ENCODE measurements at places on chromosomes 7 and 10.
A peak's percentile ranks its signal among the peaks of the same experiment; 100 is the strongest.

DNA sequence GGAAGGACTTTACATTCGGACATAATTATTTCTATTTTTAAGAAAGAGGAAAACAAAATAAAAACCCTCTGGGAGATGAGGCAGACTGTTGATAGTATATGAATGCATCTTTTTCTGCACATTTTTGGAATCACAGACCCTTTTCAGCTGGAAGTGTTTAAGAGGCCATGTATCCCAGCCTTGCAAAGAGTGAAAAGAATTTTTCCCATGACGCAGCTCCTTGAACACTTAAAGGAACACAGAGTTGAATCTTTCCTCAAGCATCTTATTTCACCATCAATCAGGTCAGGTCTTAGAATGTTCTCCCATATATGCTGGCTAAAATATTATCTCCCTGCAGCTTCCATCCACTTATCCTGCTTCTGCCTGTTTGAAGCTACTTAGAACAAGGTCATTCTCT is 45.9 kb upstream of the PAPSS2 start:
- peak; percentile 77 for DNase-seq

- no peak for DNase-seq
These were observed 1162.9 kb downstream of the CNTNAP2 start for GRCh38 chr7:147279514-147279913.

DNA sequence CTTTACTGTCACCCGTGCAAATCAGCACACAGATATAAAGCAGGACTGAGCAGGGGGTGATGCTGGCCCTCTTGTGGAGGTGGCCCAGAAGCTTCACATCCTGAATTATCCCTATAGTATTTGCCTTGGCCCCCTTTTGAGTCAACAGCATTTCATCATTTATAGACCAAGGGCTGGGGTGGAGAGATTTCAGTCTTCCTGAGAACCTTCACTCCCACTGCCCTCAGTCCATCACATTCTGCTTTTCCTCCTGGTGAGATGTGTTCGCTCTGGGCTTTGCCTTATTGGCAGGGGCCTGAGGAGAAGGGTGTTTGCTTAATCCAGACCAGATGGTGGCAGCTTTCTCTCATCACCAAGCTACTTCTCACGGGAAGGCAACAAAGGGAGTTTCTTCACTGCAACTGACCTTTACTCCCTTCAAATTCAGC is 47.7 kb downstream of the NOC3L start:
- DNase-seq, result no peak

- DNase-seq, result no peak
These were observed 22.5 kb upstream of the SH3PXD2A start for GRCh38 chr10:103877861-103878260.

DNA sequence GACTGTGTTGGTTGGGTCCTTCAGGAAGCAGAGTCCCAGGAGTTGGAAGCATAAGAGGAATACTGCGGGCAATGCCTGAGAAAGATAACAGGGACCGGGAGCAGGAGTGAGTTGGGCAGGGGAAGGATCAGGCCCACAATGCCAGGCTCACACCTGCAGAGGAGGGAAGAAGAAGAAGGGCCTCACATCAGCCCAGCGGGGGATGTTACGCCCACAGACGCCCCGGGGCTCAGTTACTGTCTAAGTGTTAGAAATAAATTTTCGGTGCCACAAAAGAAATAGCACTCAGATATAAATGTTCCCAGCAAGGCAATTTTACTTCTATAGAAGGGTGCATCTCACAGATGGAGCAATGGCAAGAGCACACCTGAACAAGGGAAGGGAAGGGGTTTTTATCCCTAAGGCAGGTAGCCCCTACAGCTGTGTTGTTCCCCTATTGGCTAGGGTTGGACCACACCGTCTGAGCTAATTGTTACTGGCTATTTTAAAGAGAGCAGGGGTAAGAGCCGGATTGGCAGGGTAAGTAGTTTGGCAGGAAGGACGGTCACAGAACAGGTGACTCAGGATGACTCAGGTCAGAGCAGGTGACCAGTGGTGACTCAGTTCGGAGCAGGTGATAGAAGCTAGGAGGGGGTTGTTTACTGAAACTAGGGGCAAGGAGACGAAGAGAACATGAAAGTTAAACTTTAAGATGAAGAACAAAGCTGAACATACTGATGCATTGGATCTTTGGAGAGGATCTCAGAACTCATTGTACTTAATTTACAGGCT is at the start of gene NOS3:
Gene NOS3 (plus strand): TSS at position 602 of the 771 bp plus-strand sequence. CDS start 2,787 bp downstream, outside the sequence.
- no peak for DNase-seq

- DNase-seq, result no peak
These were observed 669.2 kb downstream of the PCDH15 start for GRCh38 chr10:54131833-54132232.

- no peak for DNase-seq
These were observed 22.4 kb downstream of the DPYSL4 start for GRCh38 chr10:132209130-132209529.

GRCh38 chr7:47953822-47954221 is 5.6 kb upstream of the PKD1L1 start:
- DNase-seq, result no peak

DNA sequence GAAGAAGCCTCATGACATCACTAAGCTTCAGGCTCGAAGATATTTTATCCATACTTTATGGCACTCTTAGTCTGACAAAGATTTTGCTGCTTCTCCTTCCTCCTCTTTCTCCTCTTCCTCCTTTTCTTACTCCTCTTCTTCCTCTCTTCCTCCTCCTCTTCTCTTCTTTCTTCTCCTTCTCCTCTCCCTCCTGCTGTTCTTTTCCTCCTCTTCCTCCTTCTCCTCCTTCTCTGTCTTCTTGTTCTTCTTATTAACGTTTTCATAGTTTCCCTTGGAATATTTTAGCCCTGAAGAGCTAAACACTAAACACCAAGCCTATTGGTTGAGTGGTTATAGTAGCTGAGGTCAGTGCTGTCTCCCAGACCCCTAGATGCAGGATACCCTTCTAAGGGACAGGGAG is 137.7 kb downstream of the CREB5 start:
- DNase-seq, result no peak

DNA sequence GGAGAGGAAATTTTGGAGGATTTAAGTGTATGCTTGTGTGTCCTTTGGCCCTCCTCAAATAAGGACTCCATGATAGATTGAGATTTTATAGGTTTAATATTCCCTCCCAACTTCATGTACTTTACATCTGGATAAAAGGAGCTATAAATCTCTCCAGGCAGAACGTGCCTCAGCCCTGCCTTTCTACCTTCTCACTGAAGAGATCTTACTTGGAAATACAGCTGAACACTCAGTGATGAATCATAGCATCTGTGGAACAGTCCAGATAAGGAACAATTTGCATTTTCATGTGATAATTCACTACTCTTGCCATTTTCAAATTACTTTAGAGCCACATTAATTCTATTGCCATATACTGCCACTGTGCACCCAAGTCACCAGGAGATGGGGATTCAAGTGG is 364.6 kb upstream of the PODXL start:
- DNase-seq, result no peak

DNA sequence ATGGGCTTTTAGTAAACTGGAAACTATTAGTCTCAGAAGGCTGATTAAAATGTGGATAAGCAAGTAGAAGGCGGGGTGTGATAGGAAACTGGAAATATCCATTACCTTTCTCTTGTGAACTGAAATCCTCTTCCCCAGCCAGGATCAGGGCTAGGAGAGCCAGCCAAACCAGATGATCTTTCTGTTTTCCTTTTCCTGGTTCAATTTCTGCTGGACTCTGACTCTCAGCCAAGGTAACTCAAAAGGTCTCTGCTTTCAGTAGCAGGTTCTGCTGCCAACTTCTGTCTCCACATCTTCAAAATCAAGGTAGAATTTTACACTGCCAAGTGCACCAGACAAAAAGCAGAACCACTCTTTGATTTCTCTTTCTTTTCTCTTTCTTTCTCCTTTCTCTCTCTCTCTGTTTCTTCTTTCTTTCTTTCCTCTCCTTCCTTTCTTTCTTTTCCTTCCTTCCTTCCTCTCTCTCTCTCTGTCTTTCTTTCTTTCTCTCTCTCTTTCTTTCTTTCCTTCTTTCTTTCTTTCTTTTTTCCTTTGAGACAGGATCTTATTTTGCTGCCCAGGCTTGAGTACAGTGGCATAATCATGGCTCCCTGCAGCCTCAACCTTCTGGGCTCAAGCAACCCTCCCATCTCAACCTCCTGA is 30.8 kb downstream of the OTUD1 start:
- peak; percentile 25 for DNase-seq

GRCh38 chr10:50393784-50394467 is 142.6 kb upstream of the ASAH2 start:
- DNase-seq, result no peak

- DNase-seq, result no peak
These were observed 49.7 kb upstream of the WNT16 start for GRCh38 chr7:121279060-121279620.

DNA sequence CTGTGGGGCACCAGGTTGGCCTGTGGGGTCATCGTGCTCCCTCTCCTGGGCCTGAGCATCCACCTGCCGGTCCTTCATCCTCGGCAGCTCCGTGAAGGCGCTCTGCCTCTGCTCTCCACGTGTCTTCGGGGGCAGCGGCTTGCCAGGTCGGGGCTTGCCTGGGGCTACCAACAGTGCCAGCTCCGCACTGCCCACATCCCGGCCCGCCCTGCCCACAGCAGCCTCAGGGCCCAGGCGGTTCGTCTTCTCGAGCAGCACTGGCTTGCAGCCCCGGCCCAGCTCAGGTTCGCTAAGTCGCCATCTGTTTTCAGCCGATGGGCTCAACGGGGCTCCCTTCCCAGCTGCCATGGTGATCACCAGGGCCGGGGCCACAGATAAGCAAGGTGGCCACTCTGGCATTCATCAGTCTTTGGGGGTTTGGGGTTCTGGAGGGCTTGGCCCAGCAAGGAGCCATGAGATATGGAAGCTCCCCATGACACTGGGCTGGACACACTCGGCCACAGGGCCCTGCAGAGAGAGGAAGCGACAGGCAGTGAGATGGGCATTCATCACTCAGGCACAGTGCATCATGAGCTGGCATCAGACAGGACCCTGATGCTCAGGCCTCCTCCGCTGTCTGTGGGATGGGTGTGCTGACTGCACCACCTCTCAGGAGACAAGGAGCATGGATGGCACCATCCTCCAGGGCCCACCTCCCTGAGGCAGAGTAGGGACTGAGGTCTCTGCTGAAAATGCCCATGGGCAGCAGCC is 15.5 kb downstream of the ZNF488 start:
- DNase-seq, result no peak

DNA sequence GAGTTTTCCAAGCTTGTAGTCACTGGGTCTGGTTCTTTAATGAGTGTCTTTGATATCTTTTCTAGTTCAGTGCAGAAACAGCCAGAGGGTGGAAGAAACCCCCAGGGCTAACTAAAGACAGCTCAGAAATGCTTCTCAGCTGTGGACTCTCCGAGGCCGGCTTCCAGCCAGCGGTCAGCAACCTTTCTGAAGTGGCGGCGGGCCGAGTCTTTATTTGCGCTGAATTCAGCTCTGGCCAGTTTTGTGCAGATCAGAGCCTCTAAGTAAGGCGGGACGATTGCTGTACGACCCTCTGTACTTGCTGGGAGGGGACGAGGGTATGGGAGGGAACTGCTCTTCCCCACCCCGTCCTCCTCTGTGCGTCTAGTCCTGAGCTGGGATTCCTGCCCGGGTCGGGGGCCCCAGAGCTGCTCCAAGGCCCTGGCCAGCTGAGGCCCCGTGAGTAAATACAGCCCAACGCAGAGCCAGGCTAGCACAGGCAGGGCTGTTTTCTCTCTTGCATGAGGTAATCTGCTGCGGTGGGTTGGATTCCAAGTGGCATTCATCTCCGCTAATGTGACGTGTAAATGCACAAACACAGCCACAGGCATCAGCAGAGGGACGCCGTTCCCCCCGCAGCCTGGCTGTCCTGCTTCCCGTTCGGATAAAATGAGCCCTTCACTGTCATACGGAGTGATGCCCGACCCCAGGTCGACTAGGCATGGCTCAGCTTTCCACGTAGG is 159.8 kb downstream of the PIP4K2A start:
- peak; percentile 88 for DNase-seq

DNA sequence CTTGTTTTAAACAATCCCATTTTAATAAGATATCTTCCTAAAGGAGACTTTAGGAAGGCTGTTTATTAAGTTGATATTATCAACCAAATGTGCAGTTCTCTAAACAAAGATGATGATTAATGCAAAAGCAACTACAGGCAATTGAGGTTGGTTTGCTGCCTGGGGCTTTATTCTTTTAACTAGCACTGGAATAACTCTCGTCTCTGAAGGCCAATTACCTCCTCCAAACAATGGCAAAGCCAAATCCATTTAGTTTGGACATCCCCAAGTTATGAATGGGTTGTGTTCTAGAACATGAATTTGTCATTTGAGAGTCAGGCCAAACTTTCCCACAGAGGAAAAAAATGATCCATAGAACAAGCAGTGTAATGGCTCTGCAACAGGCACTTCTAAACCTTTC is 114.1 kb downstream of the SLC16A9 start:
- DNase-seq, result no peak

GRCh38 chr10:94673614-94674321 is 9.8 kb upstream of the CYP2C18 start:
- DNase-seq, result no peak

GRCh38 chr7:12783421-12784095 is 96.1 kb downstream of the ARL4A start:
- DNase-seq, result no peak

DNA sequence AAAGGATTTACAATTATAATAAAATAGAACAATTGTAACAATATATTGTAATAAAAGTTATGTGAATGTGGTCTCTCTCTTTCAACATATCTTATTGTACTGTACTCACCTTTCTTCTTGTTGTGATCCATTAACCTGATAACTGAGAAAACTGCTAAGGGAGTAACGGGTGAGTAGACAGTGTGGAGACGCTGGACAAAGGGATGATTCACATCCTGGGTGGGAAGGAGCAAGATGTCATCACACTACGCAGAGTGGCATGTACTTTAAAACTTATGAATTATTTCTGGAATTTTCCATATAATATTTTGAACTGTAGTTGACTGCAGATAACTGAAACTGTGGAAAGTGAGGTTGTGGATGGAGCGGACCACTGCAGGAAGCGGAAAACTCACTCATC is 91.2 kb upstream of the PLPP4 start:
- no peak for DNase-seq

DNA sequence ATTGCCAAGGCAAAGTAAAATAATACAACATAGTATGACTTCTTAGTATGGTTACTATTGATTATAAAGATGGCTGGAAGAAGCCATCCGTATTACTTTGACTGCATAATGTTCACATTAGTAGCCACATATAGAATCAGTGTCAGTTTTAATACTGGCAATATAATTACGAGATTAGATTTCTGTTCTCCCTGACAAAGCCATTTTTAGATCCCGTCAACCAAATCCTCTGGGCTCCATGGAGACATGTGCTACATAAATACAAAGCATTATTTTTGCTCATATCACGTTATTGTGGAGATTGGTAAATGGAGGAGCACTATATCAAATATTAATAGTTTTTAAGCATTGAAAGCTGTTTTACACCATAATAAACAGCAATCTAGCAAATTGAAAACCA is 124.0 kb downstream of the MAGI2 start:
- DNase-seq, result no peak

All from hindlimb muscle (tissue), 1 donor.